ENCODE measurements at places on chromosomes 3 and 15.

DNA sequence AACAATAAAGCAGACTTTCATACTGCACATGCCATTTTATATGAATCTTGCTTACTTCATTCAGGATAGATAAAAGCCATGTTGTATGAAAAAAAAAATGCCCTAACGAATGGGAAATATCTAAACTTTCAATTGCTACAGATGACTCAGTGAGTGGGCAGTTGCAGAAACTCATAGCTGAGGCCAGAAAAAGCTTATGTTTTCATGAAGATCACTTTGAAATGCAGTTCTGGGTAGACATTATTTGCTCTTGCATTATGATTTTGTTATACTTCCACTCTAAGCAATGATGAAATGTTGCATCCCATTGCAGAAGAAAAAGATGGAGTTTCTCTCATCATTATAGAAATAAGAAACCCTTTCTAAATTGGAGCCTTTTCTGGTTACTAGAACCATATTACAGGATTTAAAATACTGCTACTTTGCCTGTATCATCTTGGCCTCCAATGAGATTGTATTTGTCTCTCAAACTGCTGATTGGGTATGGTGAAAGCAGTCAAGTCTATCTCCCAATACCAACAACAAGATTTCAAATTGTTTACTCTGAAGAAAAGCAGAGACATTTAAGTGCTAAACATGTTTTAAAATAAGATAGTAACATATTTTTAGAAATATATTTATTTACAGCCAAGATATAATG lies 17.0 kb downstream of the PEAK1 start:
- no peak for DNase-seq

- no peak for DNase-seq
Observed at GRCh38 chr15:84914351-84914750, 29.9 kb downstream of the SLC28A1 start.

DNA sequence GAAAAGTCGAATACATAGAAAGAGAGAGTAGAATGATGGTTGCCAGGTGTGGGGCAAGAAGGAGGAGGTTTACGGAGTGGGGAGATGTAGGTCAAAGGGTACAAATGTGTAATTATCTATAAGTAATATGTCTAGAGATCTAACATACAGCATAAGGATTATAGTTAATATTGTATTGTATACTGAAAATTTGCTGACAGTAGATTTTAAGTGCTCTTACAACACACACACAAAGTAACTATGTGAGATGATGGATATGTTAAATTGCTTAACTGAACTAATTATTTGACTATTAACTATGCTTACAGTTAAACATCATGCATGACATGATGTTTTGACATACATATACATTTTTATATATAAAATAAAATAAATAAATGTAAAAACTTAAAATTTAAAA lies 192.7 kb downstream of the ZIC4 start:
- no peak for DNase-seq

- no peak for DNase-seq
Observed at GRCh38 chr3:16807391-16807790, 77.4 kb upstream of the PLCL2 start.

DNA sequence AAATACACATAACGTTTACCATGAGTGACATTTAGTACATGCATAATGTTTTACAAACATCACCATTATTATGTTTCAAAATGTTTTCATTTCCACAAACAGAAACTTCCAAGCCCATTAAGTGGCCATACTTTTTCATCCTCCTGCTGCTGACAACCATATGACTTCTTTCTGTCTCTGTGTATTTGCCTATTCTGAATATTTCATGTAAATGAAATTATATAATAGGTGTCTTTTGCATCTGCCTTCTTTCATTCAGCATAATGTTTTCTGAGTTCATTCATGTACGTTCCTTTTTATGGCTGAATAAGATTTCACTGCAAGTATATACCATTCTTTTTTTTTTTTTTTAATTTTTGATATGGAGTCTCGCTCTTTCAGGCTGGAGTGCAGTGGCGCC lies 209.0 kb downstream of the DOCK3 start:
- DNase-seq: no peak

GRCh38 chr3:71428841-71429596 lies 154.5 kb downstream of the FOXP1 start:
- no peak for DNase-seq

DNA sequence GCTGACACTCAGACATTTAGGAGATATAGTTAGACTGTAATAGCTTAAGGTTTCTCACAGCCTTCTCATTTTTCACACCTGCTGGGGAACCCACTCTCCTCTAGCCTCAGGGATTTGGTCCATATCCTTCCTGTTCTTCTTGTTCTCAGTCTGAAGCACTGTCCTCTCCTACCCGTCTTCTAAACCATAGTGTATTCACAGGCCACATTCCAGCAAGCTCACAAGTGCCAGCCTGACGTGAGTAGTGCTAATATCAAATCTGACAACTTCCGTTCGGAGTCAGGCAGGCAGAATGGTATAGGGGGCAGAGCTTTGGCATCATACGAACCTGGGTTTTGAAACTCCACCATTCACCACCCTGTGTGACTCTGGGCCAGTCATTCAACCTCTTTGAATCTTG lies 6.9 kb upstream of the CA12 start:
- no peak for DNase-seq

- DNase-seq: no peak
Observed at GRCh38 chr15:84594617-84595290, 6.1 kb upstream of the ZSCAN2 start.

GRCh38 chr15:47429376-47429775 lies 287.9 kb upstream of the SEMA6D start:
- DNase-seq: no peak

- DNase-seq: no peak
Observed at GRCh38 chr3:16439163-16439847, 74.2 kb downstream of the RFTN1 start.

DNA sequence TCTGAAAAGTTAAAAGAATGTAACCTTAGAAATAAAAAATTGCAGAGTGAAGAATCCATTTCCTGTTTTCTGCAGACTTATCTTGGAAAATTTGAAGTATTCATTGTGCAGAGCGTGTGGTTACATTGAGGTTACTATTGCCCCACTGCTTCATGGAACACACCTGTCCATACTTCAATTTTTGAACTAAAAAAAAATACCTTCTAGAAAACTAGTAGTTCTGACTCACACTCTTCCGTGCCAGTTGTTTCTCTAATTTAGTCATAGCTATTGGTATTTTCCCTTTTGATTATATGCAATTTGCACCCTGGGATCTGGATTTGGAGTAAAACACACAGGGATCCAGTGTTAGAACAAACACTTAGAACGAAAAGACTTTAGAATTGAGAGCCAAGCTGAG lies 111.8 kb upstream of the LYSMD4 start:
- DNase-seq: no peak

DNA sequence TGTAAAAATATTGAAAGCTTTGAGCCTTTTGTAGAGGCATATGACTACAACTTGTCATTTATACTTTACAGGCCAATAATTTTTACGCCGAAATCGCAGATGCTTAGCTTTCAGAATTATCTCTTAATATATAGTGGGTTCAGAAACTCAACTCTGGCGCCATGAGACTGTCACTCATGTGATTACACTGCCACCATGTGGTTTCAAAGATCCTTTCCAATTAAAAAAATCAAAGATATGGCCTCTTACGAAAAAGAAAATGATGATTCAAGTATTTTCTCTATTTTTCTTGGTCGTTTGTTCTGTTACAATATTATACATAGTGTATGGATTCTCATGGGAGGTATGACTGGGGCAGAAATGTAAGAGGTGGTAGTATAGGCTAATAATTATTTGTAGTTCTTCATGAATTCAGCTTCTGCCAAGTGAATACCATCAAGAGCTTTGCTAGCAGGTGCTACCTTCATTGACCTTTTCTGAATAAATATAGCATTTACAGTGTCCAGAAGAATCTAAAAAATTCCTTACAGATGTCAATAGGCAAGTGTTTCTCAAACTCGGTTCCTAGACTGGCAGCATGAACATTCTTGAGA lies 751.7 kb upstream of the GOLIM4 start:
- DNase-seq: no peak

- DNase-seq: no peak
Observed at GRCh38 chr3:34066328-34066727, 267.9 kb downstream of the PDCD6IP start.

DNA sequence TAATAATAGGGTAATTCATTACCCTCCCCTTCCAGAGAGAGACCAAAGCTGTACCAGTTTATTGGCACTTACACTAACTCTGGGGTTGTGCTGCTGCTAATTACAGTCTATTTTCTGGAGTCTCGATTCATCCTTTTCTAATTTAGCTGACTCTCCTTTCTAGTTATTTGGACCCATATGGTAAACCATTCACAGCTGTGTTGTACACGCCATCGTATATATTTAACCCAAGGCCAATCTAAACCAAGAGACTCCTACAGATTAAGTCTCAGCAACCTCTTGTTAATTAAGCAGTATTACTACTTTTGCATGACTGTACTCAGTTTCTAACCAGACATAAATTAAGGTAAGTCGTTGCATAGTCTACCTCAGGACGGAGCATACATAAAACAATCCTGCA lies 22.5 kb downstream of the ANXA2 start:
- DNase-seq: no peak

GRCh38 chr3:11455956-11456355 lies 183.8 kb downstream of the ATG7 start:
- no peak for DNase-seq

DNA sequence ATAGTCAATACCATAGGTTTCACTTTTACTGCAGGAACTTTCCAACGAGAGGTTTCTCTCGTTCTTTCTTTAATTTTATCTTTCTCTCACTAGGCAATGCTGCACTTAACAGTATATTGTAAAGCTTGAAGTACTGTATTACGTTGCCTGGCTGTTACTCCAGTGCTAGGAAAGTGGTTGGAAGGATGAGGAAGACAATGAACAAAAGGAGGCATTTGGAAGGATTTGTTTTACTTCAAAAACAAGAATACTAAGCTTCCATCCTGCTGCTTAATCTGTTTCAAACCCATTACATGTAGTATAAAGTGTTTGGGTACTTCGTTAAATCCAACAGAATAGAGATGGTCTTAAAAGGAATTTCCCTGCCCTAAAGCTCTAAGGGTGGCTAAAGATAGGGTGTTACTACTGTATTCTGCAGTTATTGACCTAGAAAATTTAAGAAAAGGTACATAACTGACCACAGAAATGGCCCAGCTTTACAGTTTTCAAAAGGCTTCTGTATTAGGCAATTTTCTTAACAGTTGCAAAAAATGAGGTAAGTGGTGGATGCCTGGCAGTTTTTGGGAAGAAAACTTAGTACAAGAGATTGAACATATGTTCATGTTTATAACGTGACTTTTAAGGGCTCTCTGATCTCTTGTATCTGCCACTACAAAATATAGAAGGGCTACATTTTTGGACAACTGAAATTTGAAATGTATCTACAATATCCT lies 785 bp upstream of the IFT57 start:
- DNase-seq: no peak

DNA sequence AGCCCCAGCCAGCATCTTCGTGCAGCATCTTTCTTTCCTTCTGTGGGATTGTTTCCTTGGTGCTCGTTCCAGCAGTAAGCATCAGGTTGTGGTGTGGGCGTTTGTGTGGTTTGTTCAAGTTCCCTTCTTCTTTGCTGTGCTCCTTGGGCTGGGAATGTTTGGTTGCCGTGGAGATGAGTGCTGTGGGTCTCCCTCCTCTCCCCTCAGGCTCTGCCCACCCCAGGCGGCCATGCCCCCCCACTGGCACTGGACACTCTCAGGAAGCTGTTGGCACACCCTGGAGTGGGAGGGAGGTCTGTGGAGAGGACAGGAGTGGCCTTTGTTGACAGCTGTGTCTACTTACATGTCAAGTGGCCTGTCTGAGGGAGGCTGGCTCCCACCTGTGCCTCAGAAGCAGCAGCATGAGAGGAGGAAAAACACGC lies 46.5 kb upstream of the SACM1L start:
- no peak for DNase-seq

DNA sequence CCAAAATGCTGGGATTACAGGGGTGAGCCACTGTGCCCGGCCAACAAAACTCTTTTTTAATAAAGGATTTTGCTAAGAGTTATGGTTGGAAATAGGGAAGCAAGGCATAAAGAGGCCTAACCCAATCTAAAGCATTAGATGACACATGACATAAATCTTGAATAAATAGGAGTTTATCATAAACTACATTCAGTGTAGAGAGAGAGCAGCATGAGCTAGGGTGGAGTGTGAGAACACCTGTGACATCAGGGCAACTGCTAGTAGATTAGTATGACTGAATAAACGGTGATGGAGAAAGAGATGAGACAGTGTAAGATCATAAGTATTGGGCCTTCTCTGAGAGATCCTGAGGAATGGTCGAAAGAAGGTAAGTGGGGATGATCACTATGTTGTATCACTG lies 63.7 kb downstream of the DPPA2 start:
- no peak for DNase-seq

DNA sequence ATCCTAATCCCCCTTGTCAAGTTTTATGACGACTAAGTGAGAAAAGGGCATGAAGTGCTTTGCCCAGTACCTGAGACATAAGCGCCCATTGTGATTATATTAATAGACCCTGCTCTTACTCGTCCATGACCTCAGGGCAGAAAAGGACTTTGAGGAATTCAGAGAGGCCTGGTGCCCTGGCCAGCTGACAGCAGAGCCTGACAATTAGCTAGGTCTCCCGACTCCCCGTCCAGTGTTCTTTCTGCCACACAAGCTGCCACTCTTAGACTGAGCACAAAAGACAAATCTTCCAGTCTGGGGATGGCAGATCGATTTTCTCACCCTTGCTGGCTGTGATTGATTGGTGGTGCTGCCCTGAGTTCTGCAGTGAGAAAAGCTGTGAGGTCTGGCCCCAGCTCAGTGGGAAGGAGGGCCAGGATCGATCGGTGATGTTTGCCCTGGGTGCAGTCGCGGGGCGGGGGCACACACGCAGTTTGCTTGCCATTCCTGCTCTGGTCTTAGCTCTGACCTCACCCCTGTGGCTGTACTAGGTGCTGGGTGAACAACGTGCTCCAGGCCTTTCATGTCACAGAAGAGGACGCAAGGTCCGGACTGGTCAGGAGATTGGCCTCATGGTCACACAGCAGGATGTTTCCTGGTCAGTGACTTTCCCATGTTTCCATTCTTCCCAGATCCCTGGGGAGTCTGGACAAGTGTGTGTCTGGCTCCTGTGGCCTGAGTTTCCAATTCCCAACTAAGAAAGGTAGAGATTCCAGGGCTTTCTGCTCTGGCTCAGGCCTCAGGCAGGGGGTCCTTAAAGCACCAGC lies 67.4 kb upstream of the TLE3 start:
- DNase-seq: no peak

DNA sequence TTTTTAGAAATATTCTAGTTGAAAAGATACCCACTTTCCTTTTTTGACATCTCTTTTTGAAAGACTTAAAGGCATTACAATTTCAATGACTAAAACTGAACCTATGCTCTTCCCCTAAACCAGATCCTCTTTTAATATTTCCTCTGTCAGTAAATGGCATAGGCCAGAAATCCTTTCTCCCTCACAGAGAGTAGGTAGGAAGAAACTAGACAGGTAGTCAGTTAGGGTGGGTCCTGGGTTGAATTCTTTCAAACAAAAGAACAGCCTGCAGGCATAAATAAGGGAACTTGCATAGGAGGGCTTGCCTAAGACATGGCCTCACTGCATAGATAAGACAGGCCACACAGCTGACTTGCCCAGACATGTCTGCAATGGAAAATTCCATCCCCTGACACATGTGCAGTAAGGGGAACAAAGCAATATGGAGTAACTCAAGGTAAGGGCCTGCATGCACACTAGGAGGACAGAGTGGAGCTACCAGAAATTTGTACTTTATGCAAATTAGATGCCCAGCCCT lies 23.1 kb downstream of the PLSCR5 start:
- DNase-seq: no peak
